ENCODE measurements at places on chromosomes 2 and 18. TPM values are rescaled to one million over a fixed set of nuclear protein-coding genes. Genes with fewer than 3 reads are reported as not detected.

DNA sequence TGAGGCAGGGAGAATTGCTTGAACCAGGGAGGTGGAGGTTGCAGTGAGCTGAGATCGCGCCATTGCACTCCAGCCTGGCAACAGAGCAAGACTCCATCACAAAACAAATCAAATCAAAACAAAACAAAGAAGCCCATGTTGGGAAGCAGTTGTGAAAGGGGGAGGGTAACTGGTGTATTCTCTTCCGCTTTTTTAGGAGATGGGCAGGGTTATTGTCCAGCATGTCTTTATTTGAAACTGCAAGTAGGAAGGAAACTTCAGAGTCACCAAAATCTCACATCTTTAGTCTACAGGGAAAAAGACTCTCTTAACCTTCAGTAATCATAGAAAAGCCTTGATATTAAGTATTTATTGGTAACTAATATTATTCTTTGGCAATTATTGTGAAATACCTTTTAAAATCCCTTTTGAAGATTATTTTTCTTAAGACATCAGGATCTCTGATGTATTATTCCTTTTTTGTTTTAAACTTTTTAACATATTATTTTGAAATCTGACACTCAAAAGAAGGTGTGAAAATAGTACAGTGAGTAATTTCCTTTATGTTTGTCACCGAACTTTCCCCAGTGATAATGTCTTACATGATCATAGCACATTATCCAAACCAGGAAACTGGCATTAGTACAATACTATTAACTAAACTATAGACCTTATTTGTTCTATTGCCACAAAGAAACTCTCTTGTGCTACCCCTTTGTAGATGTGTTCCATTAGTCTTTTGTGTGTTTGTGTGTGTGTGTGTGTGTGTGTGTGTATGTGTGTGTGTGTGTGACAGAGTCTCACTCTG lies 84.3 kb upstream of the LTBP1 start:
- DNase-seq, result no peak

- DNase-seq, result no peak
Observed at GRCh38 chr2:121627525-121628050, 21.7 kb downstream of the CLASP1 start.

GRCh38 chr2:191696001-191696400 lies 18.1 kb downstream of the NABP1 start:
- DNase-seq, result no peak

- DNase-seq, result no peak
Observed at GRCh38 chr2:159050426-159050825, 82.0 kb downstream of the TANC1 start.

The COL6A3 gene
- total RNA-seq, result 1.3 TPM

GRCh38 chr2:158914731-158915130 lies 53.7 kb upstream of the TANC1 start:
- no peak for DNase-seq

DNA sequence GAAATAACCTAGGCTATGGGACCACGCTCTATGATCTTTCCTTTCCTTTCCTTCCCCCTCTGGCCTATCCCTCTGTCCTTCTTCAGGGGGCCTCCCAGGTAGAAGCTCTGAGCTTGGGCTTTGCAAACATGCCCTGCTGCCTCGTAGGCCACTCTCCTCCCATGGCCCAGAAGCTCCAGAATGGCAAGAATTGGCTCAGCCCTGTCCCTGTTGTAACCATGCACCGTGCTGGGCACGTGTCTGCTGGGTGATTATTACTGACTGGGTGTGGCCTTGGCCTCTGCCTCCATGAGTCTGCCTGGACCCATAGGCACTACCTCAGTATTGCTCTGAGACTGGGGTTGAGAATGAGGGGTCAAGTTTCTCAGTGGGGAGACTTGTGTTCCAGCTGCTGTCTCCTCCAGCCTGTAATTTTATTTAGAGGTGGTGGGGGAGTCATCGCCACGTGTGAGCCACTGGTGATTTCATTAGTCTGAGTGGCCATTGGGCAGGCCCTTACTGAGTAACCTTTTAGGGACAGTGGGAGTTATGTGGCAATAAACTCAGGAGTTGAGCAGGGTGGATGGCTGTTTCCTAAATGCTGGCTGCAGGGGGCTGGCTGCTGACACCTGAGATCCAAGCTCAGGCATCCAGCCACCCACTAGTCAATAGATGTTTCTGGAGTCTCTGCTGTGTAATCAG lies 157.9 kb downstream of the CLIP4 start:
- no peak for DNase-seq

DNA sequence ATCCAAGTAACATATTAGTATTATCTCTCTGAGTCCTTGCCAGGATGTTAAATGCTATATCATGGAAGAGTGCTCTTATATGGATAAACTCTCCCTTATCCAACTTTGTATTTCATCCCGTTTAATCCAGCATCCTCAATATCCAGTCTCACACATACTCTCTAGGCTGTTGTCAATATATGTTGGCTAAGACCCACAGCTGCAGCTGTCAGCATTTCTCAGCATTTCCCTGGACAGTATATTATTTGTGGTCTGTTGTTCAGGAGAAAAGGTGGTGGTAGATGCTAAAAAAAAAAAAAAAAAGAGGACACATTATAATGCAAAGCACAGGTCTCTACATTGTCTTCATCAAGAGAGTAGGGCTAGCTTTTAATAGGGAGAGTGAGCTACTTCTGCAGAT lies 1368.0 kb upstream of the ZEB2 start:
- no peak for DNase-seq

- no peak for DNase-seq
Observed at GRCh38 chr2:7665880-7666279, 748.7 kb downstream of the RNF144A start.

GRCh38 chr2:115541814-115542213 lies 1099.4 kb downstream of the DPP10 start:
- DNase-seq, result no peak

GRCh38 chr2:236503100-236503499 lies 66.5 kb upstream of the ACKR3 start:
- no peak for DNase-seq

DNA sequence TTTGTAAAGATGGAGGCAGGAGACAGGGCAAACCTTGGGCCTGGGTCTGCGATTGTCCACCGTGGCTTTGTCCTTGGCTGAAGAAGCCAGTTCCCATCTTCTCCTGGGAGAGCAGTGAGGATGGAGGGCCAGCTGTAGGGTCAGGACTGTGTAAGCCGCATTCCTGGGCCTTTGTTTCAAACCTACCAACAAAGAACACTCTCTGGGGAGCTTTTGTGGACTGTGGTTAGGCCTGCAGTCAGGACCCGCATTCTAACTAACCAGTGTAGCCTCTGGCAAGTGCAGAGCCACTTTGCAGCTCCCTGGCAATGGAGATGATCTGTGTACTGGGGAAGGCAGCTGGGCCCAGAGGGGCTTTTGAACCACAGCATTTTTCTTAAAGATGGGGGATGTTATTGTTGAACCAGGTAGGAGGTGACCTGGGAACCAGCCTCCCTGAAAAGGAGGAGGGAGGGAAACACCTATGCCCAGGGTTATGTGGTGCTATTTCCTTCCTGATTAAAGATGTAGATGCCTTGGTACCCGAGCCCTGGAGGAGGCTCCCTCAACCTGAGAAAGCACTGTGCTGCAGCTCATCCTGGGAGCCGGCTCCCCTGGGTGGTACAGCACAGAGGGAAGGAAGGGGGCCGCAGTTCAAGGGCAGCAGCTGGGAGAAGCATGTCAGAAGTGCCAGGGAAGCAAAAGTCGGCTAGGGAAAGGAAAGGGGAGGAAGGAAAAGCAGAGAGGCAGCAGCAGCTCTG lies 12.7 kb upstream of the SMAD4 start:
- DNase-seq, result no peak

The DSG1 gene
- not detected for total RNA-seq

The BOD1L2 gene
- total RNA-seq, result not detected

GRCh38 chr18:10659000-10659399 lies 133.2 kb downstream of the NAPG start:
- DNase-seq, result no peak

The XIRP2 gene
- not detected for total RNA-seq

DNA sequence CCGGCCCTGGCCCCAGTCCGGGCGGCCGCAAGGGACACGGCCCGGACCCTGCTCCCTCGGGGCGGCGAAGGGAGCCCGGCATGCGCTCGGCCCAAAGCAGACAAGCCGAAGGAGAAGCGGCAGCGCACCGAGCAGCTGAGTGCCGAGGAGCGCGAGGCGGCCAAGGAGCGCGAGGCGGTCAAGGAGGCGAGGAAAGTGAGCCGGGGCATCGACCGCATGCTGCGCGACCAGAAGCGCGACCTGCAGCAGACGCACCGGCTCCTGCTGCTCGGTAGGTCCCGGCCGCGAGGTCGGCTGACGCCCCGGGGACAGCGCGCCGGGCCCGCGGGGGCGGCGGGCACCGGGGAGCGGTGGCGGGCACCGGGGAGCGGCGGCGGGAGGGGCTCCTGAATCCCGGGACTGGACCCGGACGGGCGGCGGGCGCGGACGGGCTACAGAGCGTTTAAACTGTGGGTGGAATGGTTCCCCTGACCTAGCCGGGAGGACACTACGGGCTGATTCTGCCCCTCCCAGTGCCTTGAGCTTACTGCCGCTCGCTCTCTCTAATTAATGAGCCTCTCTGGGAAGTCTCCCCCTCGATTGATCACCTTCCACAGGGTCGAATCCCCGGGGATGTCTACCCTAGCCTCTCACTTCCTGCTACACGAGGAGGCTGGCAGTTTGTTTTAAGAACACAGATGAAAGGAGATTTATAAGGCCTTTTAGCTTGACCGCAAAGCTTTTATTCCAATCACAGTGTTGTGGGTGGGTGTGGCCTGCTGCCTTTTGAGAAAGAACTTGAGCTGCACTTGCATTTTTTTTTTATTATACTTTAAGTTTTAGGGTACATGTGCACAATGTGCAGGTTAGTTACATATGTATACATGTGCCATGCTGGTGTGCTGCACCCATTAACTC lies 853 bp downstream of the GNAL start:
- DNase-seq, result peak; percentile 16

The POTEJ gene
- total RNA-seq, result not detected

DNA sequence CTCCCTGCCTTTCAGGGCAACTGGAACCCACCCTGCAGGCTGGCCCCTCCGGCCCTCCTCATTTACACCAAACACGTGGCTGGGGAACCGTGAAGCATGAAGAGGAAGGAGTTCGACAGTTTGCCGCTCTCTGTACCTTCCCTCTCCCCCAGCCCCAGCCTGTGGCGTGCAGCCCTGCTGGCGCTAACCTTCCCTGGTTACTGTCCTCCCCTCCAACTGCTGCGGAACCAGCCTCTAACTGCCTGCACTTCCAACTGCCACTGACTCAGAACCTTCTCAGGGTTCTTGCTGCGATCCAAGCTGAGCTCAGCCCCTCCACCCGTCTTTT lies 19.2 kb upstream of the GNAL start:
- DNase-seq, result no peak

- DNase-seq, result no peak
Observed at GRCh38 chr2:112977559-112978056, at the start of gene IL36G. Gene IL36G (plus strand): TSS chr2:112978006. CDS start chr2:112978639, 633 bp downstream.

GRCh38 chr2:180048251-180048650 lies 41.2 kb upstream of the CWC22 start:
- DNase-seq, result no peak

DNA sequence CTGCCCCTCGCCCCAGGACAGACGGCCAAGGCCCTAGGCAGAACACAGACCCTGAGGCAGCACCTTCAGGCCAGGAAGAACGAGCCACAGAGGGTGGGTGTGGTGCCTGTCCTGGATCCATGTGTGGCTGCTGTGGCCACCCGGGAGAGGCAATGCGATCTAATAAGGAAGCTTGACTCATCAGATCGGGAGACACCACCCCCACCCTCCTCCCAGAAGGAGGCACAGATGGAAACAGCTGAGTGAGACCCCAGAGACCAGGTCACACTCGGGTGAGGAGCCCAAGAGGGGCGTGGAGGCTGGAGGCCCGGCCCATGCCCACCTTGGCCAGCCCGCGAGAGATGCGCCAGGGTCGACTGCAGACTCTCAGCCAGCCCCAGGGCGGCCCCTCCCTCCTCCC lies 20.3 kb downstream of the KCNG2 start:
- no peak for DNase-seq

DNA sequence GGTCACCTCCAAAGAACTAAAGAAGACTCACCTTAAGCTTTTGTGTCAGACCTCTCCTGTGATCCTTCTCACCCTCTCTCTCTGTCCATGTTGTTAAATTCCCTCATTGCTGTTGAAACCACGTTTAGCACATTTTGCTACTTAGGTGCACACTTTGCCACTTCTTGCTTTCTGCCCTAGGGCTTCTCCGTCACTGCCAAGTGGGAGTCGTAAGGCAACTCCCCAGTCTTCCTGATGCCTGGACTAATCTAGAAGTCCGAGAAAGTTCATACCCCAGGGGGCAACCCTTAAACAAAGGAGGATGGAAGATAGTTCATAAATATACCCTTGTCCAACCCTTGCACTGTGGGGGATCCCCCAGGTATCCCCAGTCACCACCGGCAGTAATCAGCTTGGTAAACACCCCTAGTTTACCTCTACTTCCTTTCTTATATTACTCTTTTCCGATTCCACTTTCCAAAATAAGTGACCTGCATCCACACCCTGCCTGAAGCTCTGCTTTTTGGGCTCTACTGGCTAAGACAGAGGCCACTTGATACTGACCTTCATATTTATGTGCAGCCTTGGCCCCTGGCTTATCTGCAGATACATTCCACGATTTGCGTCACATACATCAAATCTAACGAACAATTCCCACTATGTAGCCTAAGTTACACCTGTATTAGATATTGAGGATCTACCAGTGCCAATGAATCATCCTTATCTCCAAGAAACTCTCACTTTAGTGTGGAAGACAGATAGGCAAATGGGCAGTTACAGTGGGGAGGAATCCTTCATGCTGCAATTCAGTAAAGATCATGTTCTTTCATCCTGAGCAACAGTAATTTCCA lies 776.2 kb downstream of the RNF144A start:
- no peak for DNase-seq

The TACR1 gene
- total RNA-seq, result not detected

DNA sequence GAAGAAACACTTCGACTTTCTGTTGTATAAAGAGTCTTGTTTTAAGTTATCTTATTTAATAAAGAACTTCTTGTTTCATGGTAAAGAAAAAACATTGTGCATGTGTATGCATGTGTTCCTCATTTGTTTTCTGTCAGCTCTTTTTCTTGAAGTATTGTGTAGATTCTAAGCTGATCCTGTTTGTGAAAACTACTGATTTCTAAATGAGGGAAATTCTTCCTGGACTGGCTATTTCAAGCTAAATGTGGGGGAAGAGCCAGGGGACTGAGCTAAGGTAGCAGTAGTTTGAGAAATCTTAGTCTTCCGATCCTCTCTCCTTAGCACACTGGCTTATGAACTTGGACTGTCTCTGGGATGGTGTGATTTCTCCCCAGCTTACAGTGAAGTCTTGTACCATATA lies 56.4 kb upstream of the RBMS1 start:
- no peak for DNase-seq

The ESPNL gene
- not detected for total RNA-seq

GRCh38 chr2:44771522-44771921 lies 170.0 kb upstream of the SIX3 start:
- no peak for DNase-seq

- no peak for DNase-seq
Observed at GRCh38 chr2:112251271-112251670, 3.6 kb downstream of the ZC3H8 start.

DNA sequence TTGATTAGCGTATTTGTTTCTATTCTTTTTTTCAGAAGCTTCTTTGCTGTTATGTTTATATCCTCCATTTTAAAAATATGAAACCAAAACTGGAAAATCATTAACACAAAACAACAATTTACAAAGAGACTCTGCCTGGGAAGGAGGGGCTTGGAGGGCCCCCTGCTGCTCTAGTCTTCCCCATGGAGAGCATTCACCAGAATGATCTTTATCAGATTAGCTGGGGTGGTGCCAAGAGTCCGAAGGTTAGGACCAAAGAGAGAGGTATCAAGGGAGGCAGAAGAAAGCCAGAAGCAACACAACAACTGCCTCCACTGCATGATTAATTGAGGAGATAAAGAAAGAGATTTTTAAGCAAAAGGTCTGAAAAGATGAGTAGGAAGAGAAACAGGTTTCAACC lies 218.6 kb downstream of the IRS1 start:
- no peak for DNase-seq

The EFEMP1 gene
- total RNA-seq, result not detected
